ENCODE measurements at places on chromosomes 6 and 20.

GRCh38 chr6:7311176-7311575, 1.8 kb downstream of the SSR1 start:
- DNase-seq: no peak

- DNase-seq: no peak
Measured at GRCh38 chr20:7378864-7379605, 561.2 kb downstream of the HAO1 start.

GRCh38 chr20:20463933-20464374, 96.0 kb downstream of the INSM1 start:
- peak; percentile 28 for DNase-seq

- peak; percentile 24 for DNase-seq
Measured at GRCh38 chr20:51372176-51372803, 170.2 kb downstream of the NFATC2 start.

DNA sequence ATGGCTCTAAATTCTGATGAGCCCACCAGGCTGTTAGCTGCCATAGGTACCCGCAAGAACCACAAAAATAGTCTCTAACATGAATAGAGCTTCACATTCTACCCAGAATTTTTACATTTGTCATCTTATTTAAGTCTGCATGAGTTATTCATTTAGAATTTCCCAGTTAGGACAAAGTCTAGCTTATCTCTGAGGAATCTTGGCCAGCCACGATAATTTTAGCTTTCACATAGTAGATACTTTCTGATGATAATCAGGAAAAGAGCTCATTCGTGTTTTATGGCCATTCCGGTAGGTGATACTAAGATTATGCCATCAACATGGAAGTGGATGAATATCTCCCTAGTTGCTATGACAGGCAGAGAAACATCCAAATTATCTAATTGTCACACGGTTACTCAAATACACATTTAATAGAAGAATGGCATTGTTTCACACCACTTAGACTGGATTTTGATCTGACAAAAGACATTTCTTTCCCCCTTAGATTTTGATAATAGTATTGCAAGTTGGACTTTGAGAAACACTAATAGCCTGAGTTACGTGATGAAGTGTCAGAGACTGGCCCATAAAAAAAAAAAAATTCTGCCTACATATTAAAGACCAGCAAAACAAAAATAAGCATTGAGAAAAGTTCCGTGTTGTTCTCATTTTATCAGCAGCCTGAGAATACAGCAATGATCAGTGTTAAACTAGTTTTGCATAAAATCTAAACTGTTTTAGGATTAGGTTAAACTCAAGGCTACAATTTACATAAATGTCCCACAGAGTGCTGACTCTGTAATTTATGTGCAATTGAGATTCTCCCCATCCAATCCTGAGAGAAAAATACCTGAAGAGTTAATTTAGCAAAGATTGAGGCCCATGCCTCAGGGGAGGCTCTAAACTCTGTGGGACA, 397.5 kb upstream of the ARID1B start:
- DNase-seq: no peak

GRCh38 chr6:142903812-142904211, 41.2 kb downstream of the HIVEP2 start:
- DNase-seq: no peak

- DNase-seq: no peak
Measured at GRCh38 chr6:14035874-14036273, 81.7 kb upstream of the CD83 start.

GRCh38 chr6:15672818-15673217, 10.0 kb upstream of the DTNBP1 start:
- DNase-seq: no peak

DNA sequence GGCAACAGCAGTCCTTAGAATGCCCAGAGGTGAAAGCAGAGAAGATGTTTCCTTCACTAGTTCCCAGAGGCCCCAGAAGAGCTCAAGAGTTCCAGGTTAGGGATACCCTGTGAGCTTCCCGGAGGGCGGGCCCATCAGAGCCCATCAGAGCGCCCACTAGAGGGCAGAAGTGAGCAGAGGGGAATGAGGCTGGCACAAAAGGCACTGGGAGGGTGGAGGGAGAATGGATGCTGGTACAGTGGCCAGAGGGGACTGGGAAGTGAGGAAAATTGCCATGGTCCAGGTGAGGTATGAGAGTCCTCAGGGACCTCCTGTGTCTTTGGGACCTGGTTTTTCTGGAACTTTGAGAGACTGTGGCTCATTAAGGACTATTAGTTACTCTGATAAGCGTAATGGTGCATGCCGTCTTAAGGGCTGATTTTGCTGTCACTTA, 57.3 kb downstream of the LINC00237 start:
- peak; percentile 10 for DNase-seq

GRCh38 chr6:52304983-52305390, 20.4 kb upstream of the MCM3 start:
- no peak for DNase-seq

- no peak for DNase-seq
Measured at GRCh38 chr6:22036699-22037098, 260.1 kb downstream of the PRL start.

DNA sequence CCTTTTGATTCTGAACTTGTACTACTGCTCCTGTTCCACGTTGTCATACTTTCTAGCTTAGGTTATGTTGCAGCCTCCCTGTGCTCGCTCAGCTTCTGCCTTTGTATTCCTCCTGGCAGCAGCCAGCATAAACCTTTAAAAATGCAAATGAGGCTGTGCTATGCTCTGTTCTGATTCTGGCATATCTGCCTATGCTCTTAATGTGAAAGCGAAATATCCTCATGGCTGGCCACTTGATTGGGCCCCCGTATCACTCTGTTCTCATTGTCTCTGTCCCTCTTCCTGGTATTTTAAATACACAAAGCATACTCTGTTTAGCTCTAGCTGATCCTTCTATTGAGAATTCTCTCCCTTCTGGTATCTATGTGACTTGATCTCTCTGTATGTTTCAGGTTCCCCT, 139.0 kb downstream of the JARID2 start:
- no peak for DNase-seq

DNA sequence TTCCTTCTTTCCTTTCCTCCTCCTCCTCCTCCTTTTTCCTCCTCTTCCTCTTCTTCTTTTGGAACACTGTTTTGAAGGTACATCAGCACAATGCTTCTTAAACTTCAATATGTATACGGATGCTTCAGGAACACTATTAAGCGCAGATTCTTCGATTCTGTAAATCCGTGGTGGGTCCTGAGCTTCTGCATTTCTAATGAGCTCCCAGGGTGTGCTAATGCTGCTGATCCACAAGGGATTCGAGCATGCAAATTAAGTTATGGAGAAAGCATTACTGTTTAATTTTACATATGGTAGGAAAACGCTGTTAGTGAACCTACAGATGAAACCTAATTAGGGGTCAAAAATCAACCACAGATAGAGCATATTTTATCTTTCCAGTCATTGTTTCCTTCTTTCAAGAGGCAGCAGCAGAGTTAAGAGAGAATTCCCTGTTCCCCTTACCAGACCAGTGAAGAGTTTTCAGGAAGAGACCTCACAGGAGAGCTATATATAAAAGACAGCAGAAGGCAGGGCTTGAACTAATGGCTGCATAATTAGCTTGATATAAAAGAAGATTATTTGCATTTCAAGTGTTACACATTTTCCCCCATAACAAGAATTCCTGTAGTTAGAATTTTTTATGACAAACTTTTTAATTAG, 47.2 kb downstream of the KIF13A start:
- DNase-seq: no peak

- DNase-seq: no peak
Measured at GRCh38 chr6:146709036-146709622, 110.4 kb downstream of the ADGB start.

DNA sequence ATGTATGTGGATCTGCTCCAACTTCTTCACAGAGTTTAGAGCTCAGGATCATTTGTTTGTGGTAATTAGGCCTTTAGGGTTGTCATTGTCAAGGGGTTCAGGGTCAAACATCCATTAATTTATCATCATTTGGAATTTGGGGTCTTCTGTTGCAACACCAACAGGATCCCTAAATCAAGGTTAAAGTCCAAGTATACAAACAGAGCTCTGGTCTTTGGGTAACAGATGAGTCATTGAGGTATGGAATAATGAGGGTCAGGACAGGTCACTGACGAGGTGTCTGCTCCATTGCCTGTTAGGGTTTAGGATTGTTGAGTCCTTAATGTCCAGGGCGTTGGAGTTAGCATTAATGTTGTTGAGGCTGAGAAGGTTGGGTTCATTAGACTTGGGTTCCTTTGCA, 47.6 kb downstream of the PRND start:
- no peak for DNase-seq

- DNase-seq: no peak
Measured at GRCh38 chr20:57508381-57508780, 16.6 kb downstream of the CTCFL start.

DNA sequence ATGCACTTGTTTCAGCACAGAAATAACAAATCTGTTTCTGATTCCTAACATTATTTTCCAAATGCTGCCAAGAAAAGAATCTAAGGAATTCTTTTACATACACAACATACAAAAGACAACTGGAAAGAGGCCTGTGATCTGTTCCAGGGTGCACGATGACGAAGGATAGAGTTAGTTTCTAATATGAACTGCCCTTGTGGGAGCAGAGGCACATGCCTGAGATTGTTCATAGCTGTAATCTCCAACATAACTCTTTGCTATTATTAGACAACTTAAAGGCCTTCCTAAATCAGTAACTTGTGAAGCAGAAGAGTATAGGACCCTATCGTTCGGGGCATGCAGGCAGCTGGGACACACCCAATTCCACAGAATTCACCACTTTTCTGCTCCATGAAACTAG, 41.2 kb upstream of the NHSL1 start:
- no peak for DNase-seq

GRCh38 chr20:43721097-43721428, 5.7 kb downstream of the GTSF1L start:
- DNase-seq: no peak

DNA sequence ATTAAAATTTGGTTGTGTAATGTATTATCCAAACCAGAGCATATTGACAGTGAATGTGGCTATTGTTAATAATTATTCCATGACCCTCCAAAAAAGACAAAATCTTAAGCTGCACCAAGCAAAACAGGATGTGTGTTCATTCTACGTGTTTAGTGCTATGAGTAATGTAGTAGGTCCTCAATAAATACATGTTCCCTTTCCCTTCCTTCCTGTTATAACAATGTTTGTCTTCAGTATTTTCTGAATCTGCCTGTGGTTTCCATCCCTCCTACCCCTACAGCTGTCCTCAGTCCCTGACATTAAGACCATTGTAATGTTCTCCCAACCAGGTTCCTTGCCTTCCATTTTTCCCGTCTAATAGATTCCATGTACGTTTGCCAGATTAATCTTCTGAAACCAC, 163.8 kb downstream of the AIG1 start:
- DNase-seq: no peak

GRCh38 chr6:116221911-116222310, 32.0 kb downstream of the TSPYL4 start:
- no peak for DNase-seq

GRCh38 chr20:5000263-5001173, 792 bp downstream of the SLC23A2 start:
- DNase-seq: peak; percentile 60

DNA sequence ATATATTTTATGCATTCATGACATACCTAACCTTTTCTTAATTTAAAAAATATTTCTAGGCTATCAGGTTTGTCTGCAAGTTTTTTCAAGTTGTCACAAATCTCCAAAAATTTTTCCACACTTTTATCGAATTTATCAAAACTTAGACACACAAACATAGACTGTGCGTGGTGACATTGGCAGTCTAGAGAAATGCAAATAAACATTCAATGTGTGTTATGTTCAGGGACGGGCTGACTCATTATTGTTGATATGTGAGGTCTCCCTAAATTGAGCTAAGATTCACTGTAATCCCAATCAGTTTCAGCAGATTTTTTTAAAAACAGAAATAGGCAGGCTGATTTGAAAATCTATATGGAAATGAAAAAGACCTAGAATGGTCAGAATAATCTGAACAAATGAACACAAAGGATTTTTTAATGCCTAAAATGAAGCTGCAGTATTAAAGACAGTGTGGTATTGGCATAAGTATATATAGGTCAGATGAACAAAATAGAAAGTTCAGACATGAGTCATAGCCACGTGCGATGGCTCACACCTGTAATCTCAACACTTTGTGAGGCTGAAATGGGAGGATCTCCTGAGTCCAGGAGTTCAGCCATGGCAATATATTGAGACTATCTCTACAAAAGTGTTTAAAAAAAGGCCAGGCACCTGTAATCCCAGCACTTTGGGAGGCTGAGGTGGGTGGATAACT, 19.2 kb downstream of the BLTP3A start:
- no peak for DNase-seq

DNA sequence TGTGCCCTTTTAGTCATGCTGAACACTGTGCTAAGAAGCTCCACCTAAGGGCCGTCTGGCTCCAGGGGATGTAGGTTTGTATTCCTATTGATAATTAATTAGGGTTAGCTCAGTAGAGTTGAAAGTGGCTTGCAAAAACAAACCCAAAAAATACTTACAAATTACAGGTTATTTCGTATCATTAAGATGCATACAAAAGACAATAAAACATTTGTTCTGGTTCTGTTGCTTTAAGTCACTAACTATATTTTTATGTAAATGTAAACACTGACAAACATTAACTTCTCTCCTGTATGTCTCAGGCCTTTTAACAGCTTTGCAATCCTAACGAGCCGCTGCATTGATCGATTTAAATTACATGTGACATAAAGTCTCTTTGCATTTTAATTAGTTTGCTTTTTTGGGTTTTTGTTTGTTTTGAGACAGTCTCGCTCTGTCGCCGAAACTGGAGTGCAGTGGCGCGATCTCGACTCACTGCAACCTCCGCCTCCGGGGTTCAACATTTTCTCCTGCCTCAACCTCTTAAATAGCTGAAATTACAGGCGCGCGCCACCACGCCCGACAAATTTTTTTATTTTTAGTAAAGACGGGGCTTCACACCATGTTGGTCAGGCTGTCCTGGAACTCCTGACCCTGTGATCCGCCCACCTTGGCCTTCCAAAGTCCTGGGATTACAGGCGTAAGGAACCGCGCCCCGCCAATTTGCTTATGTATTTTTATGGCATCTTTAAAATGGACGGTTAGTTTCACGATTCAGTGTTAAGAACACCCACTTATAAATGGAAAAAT, 110.9 kb downstream of the HFE start:
- no peak for DNase-seq

DNA sequence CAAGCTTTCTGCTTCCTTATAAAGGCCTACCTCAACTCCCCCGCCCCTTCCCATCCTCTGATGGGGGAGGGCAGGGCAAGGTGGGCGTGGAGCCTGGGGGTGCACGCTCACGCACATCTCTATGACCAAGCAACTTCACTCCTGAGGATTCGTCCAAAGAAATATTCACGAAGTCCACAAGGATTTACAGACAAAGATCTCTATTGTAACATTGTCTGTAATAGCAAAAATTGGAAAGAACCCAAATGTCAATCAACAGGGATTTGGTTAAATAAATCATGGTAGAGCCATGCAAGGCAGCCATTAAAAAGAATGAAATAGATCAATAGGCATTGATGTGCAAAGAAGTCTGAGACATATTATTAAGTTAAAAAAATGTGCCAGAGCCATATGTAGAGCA, 130.4 kb upstream of the AFDN start:
- no peak for DNase-seq

DNA sequence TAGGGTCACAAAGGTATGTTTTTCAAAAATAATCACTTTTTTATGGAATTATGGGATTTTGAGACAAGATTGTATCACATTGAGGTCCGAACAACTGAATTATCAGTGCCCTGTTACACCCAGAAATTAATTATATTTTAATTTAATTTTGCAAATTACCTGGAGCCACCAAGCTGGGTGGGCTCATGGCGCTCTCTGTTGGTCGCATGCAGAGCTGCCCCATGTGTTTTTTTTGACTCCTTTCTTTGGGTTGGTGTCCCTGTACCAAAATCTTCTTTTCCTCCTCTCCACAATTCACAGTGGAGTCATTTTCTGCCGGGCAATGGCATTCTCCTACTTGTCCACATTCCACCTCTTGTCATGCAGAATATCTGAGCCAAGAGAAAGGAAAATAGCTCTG, 38.9 kb upstream of the FRMD1 start:
- DNase-seq: no peak

Measured in nucleus accumbens (tissue), 56 donors.